ENCODE measurements at places on chromosomes 12 and 14.

GRCh38 chr12:26153421-26154154 is 28.8 kb upstream of the BHLHE41 start:
- DNase-seq: no peak

- no peak for DNase-seq
These were observed 42.1 kb downstream of the NOC4L start for GRCh38 chr12:132186208-132186856.

- no peak for DNase-seq
These were observed 42.9 kb downstream of the IFNG-AS1 start for GRCh38 chr12:68031881-68032739.

DNA sequence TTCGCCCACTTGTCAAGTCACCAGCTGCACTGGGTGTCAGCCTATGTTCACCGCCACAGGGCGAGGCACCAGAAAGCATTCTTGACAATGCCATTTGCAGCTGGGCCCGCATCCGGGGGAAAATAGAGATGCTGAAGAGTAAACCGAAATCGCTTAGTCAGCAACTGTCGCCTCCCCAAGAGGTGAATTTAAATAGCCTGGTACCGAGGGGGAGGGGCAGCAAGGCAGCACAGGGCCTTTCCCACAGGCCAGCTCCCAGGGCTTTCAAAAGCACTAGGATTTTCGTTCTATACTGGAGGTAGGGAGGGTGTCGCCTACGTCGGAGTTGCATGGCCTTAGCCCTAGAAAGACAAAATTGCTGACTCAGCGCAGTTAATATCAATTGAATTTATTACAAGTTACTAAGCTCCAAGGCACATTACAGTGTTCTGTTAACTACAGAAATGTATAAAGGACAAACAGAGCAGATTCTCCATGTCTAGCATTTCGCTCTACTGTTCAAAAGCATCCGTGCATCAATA is 4.3 kb downstream of the IRF2BPL start:
- DNase-seq: no peak

DNA sequence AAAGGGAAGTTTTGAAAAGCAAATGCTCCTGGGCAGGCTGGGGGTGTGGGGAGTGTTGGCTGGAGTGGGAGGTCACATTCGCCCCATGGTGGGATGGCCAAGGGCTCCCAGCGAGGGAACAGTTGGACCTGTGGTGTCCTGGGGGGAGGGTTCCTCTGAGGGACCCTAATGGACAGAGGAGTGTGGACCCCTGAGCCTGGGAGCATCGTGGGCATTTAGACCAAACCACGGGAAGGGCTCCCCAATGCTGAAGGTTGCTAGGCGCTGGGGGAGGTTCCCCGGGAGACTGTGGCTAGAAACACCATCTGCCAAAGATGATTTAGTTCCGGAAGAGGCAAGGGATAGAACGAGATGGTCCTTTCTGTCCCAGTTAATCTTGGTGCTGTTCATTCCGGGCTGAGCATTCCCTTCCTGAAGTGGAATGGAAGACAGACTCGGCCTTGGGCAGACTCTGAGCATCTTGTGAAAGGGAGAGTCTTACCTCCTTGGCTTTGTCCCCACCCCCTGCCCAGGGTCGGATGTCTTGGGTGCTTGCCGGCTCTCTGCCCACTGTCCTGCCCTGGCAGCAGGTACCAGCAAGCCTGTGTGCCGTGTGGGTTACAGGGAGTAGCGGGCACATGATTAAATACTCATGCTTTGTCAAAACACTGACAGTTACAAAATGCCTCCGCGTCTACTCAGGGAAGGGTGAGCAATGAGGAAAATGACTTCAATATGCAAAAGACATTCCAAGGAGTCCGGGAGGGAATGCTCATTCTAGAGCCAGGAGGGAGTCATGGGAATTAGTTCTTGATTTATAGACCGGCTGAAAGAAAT is 215.9 kb downstream of the CACNA1C start:
- no peak for DNase-seq

DNA sequence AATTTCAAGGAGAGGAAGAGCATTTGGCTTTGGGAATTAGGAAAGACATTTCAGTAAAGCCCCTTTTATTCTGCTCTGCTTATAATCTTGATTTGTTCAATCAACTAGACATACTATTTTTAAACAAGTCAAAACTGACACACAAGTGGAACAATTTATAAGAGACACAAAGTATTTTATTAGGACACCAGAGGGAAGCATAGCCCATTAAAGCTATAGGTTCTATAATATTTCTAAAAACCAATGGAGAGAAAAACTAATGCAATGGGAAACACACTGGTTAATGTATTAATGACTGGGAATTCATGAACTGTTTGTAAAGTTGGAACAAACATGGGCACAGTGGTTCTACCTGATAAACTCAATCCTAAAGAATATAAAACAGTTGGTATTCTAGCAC is 15.3 kb upstream of the CERS5 start:
- DNase-seq: no peak

DNA sequence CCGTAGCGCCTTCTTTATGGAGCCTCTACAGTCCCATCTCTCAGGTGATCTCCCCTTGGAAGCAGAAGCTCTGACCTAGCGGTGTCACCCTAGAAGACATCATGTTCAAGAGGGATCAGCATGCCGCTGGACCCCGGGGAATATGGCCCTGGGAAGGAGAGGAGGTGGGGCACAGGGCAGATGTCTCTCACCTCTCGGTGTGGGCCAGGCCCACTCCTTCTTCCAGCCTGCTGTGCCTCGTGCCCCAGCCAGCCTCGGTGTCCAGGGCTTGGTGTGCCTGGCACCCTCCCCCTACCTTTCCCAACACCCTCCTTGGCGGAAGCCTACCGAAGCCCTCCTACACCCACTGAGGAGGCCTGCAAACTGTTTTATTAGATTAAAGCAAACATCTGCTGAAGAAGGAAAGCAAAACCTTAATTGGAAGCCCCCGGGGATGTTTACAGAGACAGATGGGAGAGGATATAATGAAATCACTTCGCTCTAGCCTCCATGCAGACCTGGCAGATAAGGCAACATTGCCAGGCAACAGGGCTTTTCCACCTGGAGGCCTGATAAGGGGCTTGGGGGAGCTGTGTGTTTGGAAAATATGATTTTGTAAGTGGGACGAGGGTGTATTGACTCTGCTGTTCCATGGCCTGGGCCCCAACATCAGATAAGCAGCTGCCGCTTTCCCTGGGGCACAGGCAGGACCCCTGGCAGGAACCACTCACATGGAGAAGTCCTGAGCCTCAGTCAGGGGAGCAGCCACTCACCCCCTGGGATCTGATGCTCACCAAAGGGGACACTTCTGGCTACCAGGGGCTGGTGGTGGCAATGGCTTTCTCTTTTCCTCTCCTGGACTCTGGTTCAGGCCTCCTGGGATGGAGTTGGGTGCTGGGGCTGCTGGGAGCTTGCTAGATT is 5.7 kb upstream of the CHGA start:
- DNase-seq: no peak

GRCh38 chr14:31084385-31084784 is 58.2 kb upstream of the STRN3 start:
- DNase-seq: no peak

- no peak for DNase-seq
These were observed 23.3 kb upstream of the MYF6 start for GRCh38 chr12:80684077-80684495.

DNA sequence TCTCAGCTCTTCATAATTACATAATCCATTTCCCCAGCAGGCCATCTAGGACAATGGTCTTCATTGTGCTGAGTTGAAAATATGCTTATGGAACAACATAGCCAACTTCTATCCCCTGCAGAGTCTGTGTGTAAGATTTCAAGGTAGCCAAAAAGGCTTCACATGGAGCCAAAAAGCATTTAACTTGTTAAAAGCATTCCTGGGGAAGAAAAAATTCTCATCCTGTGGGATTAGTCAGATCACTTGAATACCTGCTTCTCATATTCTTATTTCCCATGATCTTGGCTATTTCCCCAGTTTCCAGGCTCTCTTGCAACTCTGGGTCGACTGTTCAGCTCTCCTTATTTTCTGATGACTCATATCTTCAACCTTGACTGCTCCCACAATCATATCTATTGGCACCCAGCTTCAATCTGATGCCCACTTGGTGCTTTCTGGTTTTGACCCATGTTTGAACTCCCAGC is 178.9 kb downstream of the KLHL28 start:
- DNase-seq: no peak

- DNase-seq: no peak
These were observed 32.0 kb downstream of the NRXN3 start for GRCh38 chr14:78202163-78202562.

DNA sequence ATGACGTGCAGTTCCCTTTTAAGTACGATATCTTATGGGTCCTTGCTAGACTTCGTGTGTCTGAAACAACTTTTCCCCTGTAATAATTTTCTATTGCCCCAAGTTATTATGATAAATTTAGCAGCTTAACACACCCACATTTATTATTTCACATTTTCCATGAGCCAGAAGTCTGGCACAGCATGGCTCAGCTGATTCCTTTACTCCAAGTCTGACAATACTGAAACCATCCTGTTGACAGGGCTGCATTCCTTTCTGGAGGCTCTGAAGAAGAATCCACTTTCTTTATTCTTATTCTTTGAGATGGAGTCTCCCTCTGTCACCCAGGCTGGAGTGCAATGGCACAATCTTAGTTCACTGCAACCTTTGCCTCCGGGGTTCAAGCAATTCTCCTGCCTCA is 80.9 kb downstream of the DENND5B start:
- DNase-seq: no peak

GRCh38 chr14:22854963-22855724 is 16.4 kb upstream of the LRP10 start:
- DNase-seq: no peak

DNA sequence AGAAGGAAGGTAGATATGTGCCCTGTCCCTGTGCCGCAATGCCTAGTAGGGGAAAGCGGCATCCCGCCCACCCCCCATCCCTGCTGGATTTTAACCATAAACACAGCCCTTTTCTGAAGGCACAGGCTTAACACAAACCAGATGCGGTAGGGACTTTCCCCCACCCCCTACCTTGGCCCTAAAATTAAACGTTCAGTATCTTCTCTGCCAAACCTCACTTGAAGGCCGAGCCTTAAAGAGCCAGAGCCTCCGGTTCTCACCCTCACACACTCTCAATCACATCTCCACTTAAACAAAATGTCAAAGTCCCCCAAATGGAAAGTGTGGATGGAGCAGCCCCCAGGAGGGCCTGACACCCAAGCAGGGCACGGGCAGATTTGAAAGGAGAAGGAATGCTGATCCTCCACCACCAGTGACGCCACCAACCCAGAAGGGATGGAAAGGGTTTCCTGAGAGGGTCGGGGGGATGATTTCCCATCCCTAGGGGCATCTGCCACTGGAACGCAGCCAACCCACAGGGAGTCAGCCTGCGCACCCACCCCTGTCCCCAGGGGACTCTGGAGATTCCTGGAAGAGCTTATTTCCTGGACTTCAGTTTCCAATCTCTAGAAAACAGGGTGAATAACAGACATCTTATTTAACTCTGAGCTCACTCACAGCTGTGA is 26.4 kb downstream of the ACTN1 start:
- DNase-seq: no peak

- DNase-seq: no peak
These were observed 70.8 kb downstream of the FBXL14 start for GRCh38 chr12:1523558-1524050.

GRCh38 chr14:59241121-59241520 is 52.7 kb downstream of the DAAM1 start:
- no peak for DNase-seq

- DNase-seq: no peak
These were observed 9.0 kb upstream of the SIX1 start for GRCh38 chr14:60658211-60658690.

DNA sequence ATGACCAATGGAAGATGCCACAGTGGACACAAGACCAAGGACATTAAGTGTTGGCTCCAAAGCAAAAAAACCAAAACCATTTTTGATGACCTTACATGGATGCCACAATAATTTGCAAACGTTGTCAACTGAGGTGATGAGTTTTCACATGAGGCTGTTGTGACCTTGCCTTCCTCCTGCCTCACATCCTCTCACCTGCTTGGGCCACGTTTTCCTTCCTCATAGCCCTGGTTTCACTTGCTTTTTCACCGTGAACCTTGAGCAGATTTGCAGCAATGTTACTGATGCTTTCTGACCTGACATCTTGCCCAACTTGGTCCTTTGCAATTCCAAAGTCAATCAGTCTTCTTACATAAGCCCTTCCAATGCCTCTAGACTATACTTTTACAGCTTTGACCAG is 3.7 kb downstream of the KRT6B start:
- DNase-seq: no peak

DNA sequence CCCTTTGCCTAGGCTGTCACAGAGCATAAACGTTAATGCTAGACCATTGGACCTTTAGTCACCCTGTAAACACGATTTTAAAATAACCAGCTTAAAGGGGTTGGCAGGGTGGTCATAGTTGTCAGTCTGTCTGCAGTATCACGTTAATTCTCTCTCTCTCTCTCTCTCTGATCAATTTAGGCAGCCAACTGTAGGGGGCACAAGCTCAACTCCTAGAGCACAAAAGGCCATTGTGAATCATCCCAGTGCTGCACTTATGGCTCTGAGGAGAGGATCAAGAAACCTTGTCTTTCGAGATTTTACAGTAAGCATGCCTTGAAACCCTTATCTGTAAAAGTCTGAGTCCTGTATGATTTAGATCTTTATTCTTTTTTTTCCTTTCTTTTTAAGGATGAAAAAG is 97.1 kb downstream of the SCAF11 start:
- DNase-seq: peak; percentile 21

GRCh38 chr12:126773012-126773411 is 1494.0 kb upstream of the TMEM132C start:
- no peak for DNase-seq

DNA sequence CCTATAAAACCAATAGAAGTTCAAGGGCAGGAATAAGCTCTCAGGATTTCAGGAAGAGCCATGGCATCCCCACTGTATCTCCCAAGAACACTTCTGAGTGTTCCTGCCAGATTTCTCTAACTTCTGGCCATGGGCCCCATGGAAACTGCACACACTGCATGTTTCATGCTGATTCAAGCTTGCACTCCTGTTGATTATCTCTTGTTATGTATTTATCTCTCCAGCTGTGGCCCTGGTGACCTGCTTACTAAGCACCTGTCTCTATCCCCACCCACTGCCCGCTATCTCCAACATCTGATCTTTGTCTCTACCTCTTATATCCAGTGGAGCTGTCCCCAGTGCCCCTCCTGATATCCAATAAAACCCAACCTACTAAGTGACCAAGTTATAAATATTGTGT is 285.3 kb downstream of the PDZRN4 start:
- DNase-seq: no peak

- no peak for DNase-seq
These were observed 6.0 kb downstream of the PSMB11 start for GRCh38 chr14:23047751-23048693.

DNA sequence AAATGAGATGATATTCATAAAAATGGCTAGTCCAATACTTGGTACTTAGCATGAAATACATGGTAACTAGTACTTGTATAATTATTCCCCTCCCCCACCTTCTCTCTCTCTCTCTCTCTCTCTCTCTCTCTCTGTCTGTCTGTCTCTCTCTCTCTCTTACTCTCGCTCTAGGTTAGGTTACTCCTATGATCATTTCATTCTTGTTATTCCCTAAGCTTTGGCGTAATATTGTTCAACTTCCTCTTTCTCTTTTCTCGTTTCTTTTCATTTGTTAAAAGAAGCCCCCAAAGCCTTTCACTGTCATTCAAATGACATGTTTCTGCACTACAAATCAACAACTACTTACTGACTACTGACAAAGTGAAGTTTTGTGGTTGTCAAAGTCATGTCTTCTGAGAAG is 89.8 kb downstream of the GRIP1 start:
- DNase-seq: no peak
